Liver (tissue), 10 donors: ENCODE measurements at places on chromosomes 2 and 18. TPM values are rescaled to one million over a fixed set of nuclear protein-coding genes. Genes with fewer than 3 reads are reported as not detected.

DNA sequence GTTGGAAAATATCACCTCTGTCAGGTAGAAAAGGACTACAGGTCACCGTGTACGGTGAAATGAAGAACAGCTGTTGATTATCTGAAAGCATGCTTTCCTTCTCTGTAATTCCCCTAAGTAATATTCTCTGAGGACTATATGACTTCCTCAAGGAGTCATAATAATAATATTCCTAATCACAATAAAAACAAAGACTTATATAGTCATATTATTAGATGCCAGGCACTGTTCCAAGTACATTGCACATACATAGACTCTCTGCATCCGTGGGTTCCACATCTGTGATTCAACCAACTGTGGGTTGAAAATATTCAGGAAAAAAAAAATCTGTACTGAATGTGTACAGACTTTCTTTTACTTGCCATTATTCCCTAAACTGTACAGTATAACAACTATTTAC is 512.4 kb upstream of the ID2 start:
- no peak for DNase-seq

DNA sequence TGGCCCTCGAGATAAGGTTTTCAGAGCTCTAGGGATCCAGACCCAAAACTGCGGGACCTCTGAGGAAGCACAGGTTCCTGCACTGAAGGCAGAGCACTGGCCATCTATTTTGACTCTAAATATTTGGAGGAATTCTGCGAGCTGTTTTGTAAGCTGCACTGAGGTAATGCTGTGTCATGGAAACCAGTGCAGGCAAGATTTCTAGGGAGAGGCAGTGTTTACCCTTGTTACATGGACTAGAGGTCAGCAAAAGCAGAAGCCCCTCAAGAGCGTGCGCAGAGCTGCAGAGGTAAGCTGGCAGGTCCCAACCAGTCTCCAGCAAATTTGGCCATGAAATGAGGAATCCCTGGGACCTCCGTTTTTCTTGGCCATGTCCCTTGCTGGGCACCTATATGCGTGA is 137.3 kb downstream of the RNF152 start:
- DNase-seq = no peak

- DNase-seq = no peak
Observed at GRCh38 chr2:60411295-60411694, 142.2 kb downstream of the BCL11A start.

DNA sequence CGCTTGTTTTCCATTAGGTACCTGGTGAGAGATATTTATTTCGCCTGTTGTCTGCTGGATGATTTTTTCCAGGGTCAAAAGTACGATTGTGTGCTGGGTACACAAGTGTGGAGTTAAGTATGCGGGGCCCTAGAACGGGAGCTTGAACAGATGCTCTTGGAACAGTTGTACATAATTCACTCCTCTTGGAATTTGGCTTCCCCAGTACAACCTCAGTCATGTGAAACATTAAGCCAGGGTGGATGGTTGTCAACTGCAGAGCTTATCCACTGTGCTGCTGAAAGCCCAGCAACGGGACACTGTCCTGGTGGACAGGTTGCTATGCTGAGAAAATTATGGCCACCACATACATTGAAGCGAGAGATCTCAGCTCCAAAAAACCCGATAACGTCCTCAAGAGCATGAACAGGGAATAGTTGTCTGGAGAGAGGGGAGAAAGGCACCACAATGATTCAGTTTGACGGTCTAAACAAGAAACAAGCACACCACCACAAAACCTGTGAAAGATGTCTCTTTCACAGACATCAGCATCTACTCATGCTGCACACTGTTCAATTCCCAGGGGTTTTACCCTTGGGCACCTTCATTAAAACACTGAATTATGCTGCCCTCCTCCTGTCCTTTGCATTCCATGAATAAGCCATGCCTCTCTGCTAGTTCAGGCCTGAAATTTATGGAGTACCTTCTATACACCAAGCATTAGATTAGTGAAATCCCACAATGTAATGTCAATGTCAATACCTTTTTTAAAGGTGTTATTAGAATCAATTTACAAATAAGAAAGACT is 176.8 kb upstream of the TRIB2 start:
- DNase-seq = no peak

GRCh38 chr18:13889671-13890070 is 25.7 kb downstream of the MC2R start:
- no peak for DNase-seq

GRCh38 chr2:65790676-65790935 is 358.2 kb upstream of the SPRED2 start:
- no peak for DNase-seq

- no peak for DNase-seq
Observed at GRCh38 chr18:23799540-23799939, 110.3 kb downstream of the LAMA3 start.

GRCh38 chr2:30475542-30475941 is 28.5 kb downstream of the LCLAT1 start:
- no peak for DNase-seq

DNA sequence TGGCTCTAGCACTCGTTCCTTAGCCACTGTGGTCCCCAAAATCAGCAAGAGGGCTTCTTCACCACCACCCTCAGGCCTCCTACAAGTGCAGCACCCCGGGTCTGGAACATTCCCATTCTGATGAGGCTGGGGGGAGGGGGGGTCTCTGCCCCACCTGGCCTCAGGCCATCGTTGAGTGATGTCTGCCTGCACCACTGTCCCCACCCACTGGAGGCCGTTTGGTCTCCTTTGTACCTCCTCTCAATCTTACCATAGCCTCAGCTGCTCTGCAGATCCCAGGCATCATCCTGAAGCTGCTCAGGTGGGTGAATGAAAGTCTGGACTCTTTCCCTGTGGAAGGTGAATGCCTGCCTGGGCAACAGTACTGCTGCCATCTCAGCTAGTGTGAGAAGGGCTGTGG is 42.3 kb downstream of the WDR75 start:
- DNase-seq = no peak

DNA sequence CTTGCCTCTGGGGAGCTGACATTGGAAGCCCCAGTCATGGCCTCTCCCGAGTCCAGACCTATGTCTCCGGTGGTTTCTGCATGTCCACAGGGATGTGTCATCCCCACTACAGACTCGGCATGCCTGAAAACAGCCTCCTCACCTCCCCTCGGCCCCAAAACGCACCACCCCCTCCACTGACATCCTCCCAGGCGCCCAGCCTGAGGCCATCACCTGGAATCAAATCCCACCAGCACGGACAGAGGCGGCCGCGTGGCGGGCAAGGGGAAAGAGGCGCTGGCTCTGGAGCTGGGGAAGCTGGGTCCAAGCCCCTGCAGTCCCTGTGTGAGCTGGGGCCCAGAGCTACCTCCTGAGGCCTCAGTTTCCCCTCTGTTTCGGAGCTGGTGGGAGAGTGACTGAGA is 69.9 kb upstream of the SMAD7 start:
- DNase-seq = peak; percentile 31

The PDCD1 gene
- total RNA-seq = 0.25 TPM

The GPATCH11 gene
- total RNA-seq = 7.3 TPM

- no peak for DNase-seq
Observed at GRCh38 chr2:178874529-178875240, 67.5 kb upstream of the TTN start.

DNA sequence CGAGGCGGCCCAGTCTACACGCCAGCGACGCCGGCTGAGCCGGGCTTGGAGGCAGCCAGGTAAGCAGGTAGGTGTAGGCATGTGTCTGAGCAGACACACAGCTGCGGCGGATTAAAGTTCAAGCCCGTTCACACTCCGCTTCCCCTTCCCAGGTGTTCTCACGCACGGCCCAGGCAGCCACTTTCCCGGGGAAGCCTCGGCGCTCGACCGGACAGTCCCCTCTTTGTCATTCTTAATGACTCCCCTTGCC is 367 bp downstream of the TGFA start:
- DNase-seq = no peak

DNA sequence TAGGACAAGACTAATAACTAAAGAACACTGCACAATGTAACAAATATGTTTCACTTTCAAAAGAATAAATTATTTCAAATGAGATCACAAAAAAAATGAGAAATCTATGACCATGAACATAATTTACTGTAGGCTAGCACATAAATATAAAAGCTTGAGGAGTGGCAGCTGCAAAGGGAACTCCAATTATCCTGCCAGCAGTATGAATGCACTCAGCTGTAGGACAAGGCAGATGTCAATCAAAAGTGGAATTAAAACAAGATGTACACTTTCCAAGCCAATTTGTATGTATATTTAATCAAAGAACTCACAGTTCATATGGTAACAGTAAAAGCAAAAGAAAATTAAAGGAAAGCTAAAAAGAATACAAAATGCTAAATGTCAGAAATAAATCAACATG is 76.6 kb upstream of the NCKAP5 start:
- DNase-seq = no peak

The SERPINB12 gene
- not detected for total RNA-seq

- DNase-seq = no peak
Observed at GRCh38 chr2:162490761-162491470, 147.0 kb downstream of the GCA start.

The C2orf92 gene
- 8.0 TPM for total RNA-seq

DNA sequence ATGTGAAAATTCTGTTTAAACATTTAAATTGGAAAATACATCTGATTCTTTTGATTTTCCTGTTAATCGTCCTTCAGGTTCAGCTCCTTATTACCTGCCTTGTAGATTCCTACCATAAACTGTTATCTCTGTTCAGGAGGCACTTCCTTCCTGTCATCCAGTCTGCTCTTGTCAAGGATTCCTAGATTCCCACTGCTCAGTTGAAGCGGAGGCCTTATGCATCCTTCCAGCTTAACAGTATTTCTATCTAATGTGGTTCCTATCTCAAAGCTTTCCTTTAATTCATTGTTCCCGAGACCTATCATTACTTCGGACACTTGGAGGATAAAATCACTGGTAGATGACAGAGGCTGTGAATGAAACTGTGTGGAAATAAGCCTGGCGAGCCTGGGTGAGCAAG is 12.0 kb downstream of the SPAG16 start:
- DNase-seq = no peak

The SNTG2 gene
- total RNA-seq = not detected

DNA sequence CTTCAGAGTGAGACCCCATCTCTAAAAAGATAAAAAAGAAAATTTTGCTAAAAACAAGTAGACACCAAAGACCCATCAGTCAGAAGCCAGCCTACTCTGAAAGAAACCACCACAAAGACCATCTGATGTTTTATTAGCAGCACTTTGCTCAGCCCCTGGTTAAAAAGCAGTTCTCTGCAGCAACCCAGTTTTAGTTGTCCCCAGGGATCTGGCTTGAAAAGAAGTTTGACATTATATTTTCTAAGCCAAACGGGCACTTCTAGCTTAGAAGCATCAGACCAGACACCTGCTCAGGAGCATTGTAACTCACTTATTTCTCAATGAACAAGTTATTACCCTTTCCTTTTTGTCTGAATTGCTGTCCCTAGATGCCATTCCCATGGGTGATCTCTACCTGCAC is 164.2 kb upstream of the ETAA1 start:
- no peak for DNase-seq

The PSMA8 gene
- 0.14 TPM for total RNA-seq

The ERLEC1 gene
- 30.1 TPM for total RNA-seq

DNA sequence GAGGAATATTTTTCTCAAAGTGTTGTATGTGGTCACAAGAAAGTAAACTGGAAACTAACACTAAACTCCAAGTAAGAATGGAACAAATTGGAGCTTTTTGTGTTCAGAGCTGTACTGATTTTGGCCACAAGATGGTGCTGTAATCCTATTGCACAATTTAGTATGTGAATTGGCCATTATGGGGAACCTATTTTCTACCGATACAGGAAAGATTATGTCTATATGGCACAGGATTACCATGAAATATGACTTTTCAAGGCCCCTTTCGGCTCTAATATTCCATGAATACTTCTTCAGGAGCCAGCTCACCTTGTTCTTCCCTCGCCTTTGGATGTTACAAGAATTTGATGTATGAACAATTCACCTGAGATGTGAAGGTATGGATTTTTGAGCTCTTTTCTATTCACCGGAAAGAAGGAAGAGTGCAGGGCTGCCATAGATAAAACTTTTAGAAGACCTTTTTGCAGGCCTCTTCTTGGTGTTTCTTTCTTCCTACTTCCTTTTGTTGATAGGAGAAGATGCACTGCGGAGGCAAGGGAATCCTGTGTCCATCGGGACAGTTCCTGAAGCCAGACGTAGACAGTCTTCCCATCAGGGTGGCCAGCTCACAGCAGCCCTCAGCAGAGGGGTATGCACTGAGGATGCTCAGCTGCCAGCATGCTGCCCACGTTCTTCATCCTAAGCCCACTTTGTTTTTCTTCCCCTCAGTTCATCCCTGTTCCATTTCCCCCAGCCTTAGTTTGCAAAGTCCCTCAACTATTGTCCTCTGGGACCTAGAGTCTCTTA is 13.3 kb downstream of the MRPL44 start:
- DNase-seq = peak; percentile 61

GRCh38 chr2:175884697-175885393 is 117.2 kb downstream of the LNPK start:
- DNase-seq = no peak

GRCh38 chr2:8416849-8417832 is 264.7 kb upstream of the ID2 start:
- DNase-seq = no peak

DNA sequence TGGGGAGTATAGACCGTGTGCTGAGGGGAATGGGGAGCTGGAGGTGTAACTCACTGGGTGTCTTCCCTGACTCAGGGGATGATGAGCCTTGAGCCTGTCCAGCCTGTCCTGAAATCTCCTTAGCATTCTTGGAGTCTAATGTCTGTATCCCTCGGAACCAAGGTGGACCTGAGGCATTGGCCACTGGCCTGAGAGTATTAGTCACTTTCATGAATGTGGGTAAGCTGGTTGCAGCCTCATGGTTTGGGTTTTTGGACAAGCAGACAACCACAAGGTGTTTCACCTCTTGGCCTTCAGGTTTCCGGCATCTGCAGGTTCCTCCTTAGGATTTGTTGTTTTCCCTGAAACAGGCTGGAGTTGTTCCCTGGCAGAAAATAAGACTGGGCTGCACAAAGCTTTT is 63.2 kb downstream of the PRKCE start:
- no peak for DNase-seq

The IRS1 gene
- 8.3 TPM for total RNA-seq

DNA sequence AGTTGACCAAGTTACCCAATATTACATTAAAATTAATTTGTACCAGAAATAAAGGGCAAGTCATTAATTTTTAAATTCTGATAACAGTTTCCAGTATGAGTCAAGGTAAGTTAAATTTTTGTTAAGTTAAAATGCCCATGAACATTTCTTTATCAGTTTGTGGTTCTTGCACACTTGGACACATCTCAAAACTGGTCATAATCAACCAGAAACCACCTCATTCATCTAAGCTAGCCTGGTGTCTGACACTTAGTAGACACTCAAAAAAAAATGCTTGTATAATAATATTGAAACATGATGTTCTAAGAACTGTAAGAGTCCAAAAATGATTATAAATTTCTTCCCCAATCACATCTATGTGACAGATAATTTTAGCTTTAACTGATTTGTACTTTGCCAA is 62.4 kb downstream of the SATB2 start:
- DNase-seq = no peak

DNA sequence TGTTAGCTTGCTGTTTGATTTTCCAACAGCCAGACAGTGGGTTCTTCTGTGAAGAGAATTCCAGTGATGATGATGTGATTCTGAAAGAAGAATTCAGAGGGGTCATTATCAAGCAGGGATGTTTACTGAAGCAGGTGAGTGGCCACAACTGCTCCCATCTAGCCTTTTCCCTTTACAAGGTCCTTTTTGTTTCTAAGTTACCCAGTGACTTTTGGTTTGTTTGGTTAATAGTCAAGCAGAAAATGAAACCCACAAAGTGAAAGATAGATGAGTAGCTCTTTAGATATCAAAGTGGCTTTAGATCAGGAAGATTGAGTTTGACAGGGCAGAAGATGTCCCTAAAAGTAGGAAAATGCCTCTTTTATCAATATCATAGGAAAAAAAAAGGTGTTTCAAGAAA is 23.3 kb downstream of the PLEK start:
- no peak for DNase-seq

The ATOH8 gene
- total RNA-seq = 37.7 TPM

The NABP1 gene
- 26.8 TPM for total RNA-seq
